Activated CD4-positive, alpha-beta T cell treated with anti-CD3 and anti-CD28 coated beads for 48 hours (primary cell): ENCODE measurements at places on chromosomes 6 and 20.
A peak's percentile ranks its signal among the peaks of the same experiment; 100 is the strongest.

GRCh38 chr20:49228676-49229075, 9.5 kb downstream of the DDX27 start:
- DNase-seq: no peak

DNA sequence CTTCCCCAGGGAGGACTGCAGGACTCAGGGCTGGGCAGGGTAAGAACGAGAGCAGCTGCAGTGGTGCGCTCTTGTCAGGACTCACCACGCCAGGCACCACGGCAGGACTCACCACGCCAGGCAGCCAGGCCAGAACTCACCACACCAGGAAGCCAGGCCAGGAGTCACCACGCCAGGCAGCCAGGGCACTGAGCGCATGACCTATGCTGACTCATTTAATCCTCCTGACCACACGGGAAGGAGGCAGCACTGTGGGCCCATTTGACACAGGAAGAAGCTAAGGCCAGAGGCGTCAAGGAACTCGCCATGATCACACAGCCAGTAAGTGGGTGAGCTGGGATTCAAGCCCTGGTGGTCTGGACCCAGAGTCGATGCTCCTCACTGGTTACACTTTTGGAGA, 189.3 kb downstream of the PREX1 start:
- DNase-seq: no peak

- DNase-seq: no peak
Measured at GRCh38 chr6:148343047-148343782, 577 bp downstream of the SASH1 start.

DNA sequence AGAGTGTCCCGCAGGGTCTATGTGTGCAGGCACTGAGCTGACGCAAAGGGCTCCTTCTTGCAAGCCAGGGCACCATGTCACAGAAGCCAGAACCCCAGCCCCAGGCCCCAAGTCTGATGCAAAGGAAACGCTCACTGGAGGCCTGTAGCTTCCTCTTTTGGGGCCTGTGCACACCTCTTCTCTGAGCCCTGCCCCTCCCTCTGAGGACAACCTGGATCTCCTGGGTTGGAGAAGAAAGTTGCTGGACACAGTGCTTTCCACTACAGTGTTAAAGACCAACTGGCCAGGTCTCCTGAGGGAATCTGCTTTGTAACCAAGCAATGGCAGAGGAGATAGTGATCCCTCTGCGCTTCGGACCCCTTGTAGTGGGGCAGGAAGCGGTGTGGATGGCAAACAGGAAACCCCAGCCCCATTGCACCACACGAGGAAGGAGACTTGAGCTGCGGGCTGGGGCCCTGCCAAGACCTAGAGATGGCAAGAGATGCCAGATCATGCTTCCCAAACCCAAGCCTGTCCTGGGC, 90.0 kb downstream of the PRND start:
- DNase-seq: peak; percentile 55
